ENCODE measurements at places on chromosomes 4 and X.

GRCh38 chr4:74431113-74431826 is 13.7 kb upstream of the AREG start:
- DNase-seq: no peak

- no peak for DNase-seq
These were observed 2.3 kb upstream of the IRF2 start for GRCh38 chr4:184476695-184477094.

DNA sequence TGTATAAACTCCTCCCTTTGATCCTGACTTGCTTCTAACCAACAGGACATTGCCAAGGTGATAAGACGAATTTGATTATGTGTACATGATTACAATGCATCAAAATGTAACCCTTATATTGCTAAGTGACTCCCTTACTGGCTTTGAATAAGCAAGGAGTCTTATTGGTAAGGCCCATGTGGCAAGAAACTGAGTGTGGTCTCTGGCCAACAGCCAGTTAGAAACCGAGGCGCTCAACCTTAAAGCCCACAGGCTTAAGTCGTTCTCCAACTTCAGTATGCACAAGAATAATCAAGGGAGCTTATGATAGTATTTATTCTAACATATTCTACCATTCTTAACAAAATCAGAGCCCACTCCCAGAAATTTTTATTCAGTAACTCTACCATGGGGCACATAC is 374.2 kb upstream of the F9 start:
- DNase-seq: no peak

DNA sequence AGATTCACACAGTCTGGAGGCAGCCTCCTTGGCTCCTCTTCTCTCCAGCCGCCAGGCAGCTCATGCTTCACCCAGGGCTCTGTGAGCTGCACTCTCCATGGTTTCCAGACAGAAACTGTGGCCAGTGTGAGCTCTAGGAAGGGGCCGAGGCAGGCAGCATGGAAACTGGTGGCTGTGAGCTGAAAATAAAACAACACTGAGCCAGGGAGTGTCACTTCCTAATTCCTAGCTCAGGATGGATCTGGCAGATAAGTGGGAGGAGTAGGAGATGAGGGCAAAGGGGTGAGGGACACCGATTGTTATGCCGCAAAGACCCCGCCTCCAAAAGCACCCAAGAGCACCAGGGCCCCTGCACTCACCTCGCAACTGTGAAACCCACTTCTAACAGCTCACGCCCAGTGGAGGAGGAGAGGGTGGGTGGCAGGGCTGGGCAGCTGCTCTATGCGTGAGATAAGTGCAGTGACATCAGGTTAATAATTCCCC is 69.8 kb downstream of the FHDC1 start:
- DNase-seq: no peak

DNA sequence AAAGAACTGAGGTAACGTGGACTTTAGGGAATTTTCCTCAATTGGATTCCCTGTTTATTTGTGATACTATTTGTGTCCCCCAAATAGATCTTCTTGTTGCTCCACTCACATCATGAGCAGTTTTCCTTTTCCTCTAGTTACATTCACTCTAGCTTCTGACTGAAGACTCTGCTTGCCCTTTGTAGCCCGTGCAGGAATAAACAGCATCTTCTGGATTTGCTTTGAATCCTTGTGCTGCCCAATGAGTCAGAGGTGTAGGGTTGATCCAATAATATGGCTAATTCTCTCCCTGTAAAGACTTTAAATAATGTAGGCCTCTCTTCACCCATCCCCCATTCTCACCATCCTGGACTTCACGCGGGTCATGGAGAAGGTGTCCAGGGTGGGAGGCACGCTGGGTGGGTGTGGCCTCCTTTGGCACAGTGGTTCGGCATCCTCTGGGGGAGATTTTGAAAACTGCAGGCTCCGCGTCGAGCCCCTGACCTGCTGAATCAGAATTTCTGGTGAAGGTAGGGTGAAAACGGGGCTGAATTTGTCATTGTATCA is 9.0 kb downstream of the HAND2 start:
- no peak for DNase-seq

GRCh38 chrX:522456-522855 is 108.1 kb upstream of the SHOX start:
- no peak for DNase-seq

DNA sequence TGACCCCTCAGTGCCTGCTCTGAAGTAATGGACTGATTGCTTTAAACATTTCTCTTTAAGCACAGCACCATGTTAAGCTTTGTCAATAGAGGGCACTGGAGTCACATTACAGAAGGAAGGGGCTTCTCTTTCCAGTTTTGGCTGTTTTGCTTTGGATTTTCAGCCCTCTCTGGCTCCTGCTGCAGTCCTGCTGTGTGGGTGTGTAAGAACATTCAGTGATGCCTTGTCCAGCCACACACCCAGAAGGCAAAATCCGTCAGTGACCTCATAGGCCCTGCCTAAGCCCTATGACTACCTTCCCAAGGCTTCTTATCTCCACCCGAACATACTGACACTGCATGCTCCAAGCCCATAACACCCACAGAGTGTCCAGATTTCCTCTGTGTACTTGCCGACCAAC is 215.3 kb upstream of the CTSO start:
- no peak for DNase-seq

DNA sequence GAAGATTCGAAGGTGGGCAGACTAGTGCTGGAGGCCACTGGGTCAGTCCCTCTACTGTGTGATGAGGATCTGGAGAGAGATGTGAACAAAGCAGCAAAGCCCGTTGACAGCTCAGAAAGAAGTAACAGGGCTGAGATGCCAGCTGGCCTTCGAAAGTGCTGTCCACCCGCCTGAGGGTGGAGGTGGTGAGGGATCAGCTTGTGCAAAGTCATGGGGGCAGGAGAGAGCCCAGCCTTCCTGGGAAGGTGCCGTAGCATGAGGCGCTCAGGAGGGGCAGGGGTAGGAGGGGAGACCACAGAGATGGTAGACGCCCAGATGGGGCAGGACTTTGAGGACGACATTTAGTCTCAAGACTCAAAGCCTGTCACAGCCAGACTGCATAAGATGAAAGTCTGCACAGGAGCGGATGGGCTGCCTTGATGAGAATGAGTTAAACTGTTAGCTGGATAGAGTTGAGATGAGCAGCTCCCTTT is 19.7 kb downstream of the TBC1D14 start:
- DNase-seq: no peak

- no peak for DNase-seq
These were observed 12.6 kb upstream of the PDE6B start for GRCh38 chr4:612749-613125.

DNA sequence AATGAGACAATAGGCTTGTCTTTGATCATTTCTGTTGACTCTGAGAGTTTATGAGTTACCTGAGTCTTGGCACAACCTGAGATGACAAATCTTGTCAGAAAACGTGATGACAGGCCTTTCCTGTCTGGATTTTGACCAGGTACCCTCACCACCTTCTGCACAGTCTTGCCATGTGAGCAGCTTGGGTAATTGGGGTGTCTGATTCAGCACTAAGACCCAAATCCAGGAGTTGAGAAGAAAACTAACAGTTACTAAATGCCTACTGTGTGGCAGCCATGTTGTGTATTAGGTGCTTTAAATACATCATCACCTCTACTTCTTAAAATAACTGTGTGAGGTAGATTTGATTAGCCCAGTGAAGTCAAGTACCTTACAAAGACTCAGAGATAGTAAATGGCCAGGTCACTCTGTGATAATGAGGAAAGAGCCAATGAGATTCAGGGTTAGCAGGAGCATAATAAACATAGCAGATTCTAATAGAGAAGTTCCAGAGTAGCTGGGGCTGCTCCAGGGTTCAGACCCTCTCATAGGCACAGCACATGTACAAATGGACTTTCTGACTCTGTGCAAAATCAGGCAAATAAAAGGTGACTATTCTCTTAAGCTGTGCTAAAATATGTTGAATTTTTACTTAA is 2.8 kb downstream of the EREG start:
- no peak for DNase-seq

- DNase-seq: no peak
These were observed 454 bp downstream of the LETM1 start for GRCh38 chr4:1855333-1856070.

DNA sequence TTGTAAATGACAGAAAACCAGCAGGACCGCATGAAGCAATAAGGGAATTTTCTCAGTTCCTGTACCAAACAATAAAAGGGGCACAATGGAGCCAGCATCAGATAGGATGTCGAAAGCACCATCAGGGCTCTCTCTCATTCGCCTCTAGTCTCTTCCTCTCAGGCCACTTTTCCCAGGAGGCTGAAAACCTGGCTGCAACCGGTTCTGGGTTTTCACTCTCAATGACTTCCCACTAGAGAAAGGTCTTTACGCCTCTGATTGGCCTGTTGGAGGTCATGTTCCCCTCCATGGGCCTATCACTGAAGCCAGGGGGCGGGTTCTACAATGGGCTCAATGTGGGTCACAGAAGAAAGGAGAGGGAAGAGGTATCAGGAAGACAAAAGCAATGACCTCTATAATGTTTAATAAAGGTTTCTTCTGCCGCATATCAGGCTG is 29.3 kb downstream of the ZNF827 start:
- DNase-seq: no peak

GRCh38 chrX:145910017-145910416 is 92.4 kb downstream of the SLITRK2 start:
- no peak for DNase-seq

- no peak for DNase-seq
These were observed 12.2 kb upstream of the TMEM128 start for GRCh38 chr4:4260185-4260751.

DNA sequence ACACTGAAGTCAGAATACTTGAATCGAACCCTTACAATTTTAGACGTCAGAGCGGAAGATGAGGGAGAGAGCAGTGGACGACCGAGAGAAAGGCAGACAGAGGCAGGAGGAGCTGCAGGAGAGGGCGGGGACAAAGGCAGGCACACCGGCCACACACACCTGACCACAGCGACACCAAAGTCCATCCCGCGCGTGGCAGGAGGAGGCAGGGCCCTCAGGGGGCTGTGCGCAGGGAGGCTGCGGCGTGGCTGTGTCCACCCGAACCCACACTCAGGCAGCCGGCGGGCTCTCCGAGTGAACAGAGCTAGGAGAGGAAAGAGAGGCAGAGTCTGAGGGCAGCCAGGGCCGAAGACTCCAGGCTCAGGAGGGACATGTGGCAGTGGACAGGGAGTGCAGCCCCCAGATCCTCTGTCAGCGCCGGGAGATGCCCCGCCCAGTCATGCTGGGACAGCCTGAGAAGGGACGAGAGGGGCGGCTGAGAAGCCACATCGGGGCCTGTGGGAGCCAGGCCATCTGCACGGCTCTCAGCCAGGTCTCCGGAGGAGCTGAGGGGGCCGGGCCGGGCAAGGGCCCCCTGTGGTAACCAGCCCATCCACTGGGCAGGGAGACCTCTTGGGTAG is 20.1 kb downstream of the GAK start:
- no peak for DNase-seq

DNA sequence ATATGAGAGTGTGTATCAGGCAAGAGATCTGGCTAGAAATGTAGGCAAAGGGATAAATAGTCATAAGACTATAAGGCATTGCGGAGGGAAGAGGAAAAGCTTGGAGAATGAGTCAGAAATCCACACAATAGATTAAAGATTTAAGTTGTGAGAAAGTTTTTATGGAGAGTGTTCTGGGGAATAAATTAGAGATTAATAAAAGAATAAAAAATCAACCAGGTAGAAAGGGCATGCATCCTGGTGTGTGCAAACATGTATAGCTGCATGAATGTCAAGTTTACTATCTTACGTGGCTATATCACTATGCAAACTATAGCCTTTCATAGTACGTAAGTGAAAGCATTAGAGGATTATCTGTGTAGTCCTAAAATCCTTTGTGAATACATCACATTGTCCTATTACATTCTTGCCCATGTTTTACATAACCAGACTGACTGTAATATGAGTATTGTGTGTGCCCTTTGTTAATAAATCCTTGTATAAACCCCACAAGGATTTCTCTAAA is 36.9 kb downstream of the SNCA start:
- no peak for DNase-seq

DNA sequence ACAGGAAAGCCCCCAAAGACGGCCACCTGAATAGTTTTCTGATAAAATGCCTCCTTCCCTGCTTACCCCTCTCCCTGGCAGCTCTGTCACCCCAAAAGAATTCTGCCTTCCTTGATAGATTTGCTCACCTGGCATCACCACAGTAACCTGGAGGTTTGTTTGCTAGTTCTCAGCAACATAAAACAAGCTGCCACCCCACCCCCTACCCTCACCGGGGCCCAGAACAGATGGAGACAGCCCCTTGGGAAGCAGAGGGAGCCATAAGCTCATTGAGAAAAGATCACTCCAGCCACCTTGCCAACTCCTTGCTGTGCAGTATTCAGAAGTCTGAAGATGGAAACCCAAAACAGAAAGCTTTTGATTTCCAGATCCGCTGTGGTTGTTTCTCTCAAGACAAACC is 108.6 kb downstream of the DHX15 start:
- DNase-seq: no peak

DNA sequence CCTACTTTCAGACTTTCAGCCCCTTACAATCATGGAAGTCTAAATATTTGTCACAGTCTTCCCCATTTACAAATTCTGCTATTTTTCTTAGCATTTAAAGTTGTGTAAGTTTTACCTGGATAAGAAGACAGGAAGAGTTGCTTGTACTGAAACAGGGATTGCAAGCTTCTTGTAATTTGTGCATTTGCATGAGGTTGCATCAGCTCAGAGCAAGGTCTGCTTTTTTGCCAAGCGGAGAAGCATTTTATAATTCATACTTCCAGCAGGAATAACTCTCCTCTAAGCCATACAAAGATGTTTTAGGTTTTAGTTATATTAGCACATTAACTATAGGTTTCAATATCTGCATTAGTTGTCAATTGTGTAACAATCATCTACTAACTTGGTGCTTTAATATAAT is 922.0 kb upstream of the PABPC4L start:
- DNase-seq: no peak

DNA sequence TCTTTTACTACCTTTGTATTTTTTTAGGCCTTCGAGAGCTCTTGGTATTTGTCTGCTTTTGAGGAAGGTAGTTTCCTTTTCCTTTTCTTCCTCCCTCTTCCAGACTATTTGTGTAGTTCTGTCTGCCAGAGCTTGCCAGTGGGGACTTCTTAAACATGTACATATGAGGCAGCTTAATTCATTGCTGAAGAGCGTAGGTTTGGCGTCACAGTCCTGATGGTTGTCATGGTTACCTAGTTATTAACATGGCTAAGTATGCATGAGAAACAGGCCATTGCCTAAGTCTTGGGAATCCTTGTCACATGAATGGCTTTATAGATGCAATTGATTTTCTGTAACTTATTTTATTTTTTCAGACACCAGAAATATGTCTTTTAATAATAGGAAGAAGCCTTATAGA is 48.5 kb upstream of the ARMCX2 start:
- no peak for DNase-seq

DNA sequence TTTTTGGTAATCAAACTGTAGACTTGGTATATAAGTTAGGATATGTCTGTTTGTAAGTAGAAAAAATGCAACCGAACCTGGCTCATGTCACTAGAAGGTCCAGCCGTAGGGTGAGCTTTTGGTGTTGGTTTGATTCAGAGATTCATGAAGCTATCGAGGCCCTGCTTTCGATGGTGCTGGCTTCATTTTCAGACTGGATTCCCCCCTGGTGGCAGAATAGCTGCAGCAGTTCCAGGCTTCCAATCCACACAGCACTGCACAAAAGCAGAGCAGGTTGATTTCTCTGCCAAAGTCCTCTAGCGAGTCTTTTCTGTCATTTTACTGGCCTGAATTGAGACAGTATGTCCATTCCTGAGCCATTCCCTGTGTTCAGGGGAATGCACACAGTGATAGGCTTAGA is 33.1 kb downstream of the PDK3 start:
- DNase-seq: no peak
